ENCODE measurements at places on chromosomes 3 and 15. TPM values are rescaled to one million over a fixed set of nuclear protein-coding genes. Genes with fewer than 3 reads are reported as not detected.

The TAGLN3 gene
- 568 TPM for polyA plus RNA-seq

The AMIGO3 gene
- polyA plus RNA-seq: 8.0 TPM

The ARPIN gene
- 3.5 TPM for polyA plus RNA-seq

The ZBTB47 gene
- 4.8 TPM for polyA plus RNA-seq

The ANKUB1 gene
- polyA plus RNA-seq: not detected

The CYP19A1 gene
- polyA plus RNA-seq: not detected
